ENCODE measurements at places on chromosomes 6 and 20. TPM values are rescaled to one million over a fixed set of nuclear protein-coding genes. Genes with fewer than 3 reads are reported as not detected.

The CEP85L gene
- 5.3 TPM for total RNA-seq

The AKAP12 gene
- 28.7 TPM for total RNA-seq

The COL9A1 gene
- not detected for total RNA-seq

The FAM83D gene
- 51.8 TPM for total RNA-seq

The ZNF334 gene
- 3.7 TPM for total RNA-seq

The C2 gene
- total RNA-seq: not detected

The NDUFAF5 gene
- total RNA-seq: 25.5 TPM

The NOX3 gene
- total RNA-seq: not detected

The HEY2 gene
- total RNA-seq: not detected

The CBLN4 gene
- not detected for total RNA-seq

The FNDC11 gene
- 0.78 TPM for total RNA-seq

The AGER gene
- 3.2 TPM for total RNA-seq

The ADGRF4 gene
- total RNA-seq: 2.8 TPM

The TDRD6 gene
- total RNA-seq: 0.03 TPM

The GLP1R gene
- not detected for total RNA-seq

The BTN1A1 gene
- not detected for total RNA-seq

The SYNGAP1 gene
- total RNA-seq: 3.3 TPM

The SNAP25 gene
- not detected for total RNA-seq

The SDHAF4 gene
- 10.1 TPM for total RNA-seq

The FAM229B gene
- total RNA-seq: 12.9 TPM

The SLC17A9 gene
- total RNA-seq: 0.34 TPM

The OOEP gene
- total RNA-seq: 0.49 TPM

The SMOC2 gene
- total RNA-seq: 0.32 TPM

The BIRC7 gene
- not detected for total RNA-seq

The HRH3 gene
- not detected for total RNA-seq

The NKX2-4 gene
- total RNA-seq: not detected

The GRM1 gene
- total RNA-seq: not detected

The EYA4 gene
- total RNA-seq: not detected

The KIF25 gene
- total RNA-seq: not detected

The SLC17A1 gene
- not detected for total RNA-seq

The PNLDC1 gene
- 0.07 TPM for total RNA-seq

The HLA-DPB1 gene
- 2.7 TPM for total RNA-seq
